ENCODE measurements at places on chromosomes 13 and 19. TPM values are rescaled to one million over a fixed set of nuclear protein-coding genes. Genes with fewer than 3 reads are reported as not detected.

GRCh38 chr13:73633817-73634460 is 500.3 kb downstream of the KLF12 start:
- no peak for DNase-seq

DNA sequence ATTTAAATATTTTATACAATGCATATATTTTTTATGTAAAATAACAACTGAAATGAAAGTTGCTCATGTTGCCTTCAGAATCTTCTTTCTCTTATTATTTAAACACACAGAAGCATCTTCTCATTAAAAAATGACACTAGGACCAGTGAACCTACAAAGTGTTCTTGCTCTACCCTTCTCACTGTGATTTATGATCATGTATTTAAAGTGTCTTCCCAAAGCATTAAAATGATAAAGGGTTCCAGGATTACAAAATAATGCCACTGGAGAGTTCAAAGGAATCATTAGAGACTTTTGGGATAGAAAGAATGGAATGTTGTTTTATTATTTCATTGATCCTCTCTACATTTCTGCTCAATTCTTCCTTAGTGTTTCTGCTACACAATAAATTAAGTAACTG is 643.6 kb upstream of the SLITRK1 start:
- no peak for DNase-seq

- DNase-seq = no peak
Observed at GRCh38 chr19:1809678-1810077, 2.4 kb downstream of the ATP8B3 start.

GRCh38 chr19:51156710-51157109 is 14.6 kb downstream of the SIGLEC7 start:
- no peak for DNase-seq

DNA sequence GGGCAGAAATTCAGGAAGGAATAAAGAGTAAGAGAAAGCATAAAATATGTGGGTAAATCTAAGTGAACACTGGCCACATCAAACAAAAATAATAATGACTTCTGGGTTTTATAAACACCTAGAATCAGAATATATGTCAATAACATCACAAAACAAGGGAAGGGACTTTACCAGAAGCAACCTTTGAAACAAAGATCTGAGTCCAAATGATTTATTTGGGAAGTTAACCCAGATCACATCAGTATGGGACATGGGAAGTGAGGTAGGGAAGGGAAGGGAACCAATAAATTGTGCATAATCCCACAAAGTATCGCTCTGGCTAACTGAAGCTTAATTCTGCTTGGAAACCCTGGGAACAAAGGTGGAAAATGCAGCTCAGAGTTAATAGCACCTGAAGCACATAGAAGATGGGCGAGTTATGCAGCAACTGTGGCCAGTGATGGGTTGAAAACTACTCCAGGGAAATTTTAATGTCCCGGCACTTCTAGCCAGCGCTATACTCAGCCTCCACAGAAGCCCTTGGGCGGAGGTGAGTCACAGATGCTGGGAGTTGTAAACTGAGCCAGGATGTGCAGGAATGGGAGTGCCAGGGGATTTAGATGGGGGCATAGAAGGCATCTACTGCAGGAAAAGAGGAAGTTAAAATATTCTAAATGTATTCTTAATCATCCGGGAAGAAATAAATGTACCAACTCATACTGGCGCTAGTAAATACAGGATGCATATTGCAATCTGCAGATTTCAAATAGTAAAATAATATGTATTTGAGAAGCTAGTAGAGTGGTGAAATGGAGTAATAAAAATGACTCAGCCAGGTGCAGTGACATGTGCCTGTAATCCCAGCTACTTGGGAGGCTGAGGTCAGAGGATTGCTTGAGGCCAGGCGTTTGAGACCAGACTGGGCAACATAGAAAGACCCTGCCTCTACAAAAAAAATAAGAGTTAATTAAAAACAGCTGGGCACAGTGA is 34.2 kb upstream of the CEBPG start:
- no peak for DNase-seq

DNA sequence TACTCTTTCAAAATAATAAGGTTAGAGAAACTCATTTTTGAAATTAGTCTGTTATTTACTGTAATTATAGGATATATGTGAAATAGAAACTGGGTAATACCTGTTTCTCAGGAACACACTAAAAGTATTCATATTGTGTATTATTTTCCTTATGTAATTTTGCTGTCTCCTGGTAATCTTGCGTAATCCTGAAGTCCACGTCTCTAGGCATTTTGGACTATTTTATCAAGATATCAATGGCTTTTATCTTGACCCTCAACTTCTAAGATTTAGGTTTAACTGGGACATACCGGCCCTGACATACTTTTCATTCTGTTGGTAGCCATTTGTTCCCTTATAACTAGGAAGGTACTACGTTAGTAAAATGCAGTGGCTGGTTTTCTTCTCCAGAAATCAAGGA is 80.3 kb downstream of the PAN3 start:
- no peak for DNase-seq

RB1 gene
- 37.5 TPM for total RNA-seq
